Naive thymus-derived CD8-positive, alpha-beta T cell (primary cell): ENCODE measurements at places on chromosomes 13 and 19. TPM values are rescaled to one million over a fixed set of nuclear protein-coding genes. Genes with fewer than 3 reads are reported as not detected.

- peaks cover 22% of the 10 kb centered on the region for H3K4me1 ChIP-seq
- H3K27ac ChIP-seq: no peak overlapping the region
- H3K36me3 ChIP-seq: peaks cover 61% of the 10 kb centered on the region
- H3K4me3 ChIP-seq: no peak overlapping the region
- no peaks in the 10 kb centered on the region for H3K27me3 ChIP-seq
Measured at GRCh38 chr13:51793570-51794271, 10.2 kb downstream of the DHRS12 start.

GRCh38 chr19:30669329-30670010 is 297.3 kb downstream of the ZNF536 start:
- no peaks in the 10 kb centered on the region for H3K4me1 ChIP-seq
- H3K4me3 ChIP-seq: no peak overlapping the region
- no peak overlapping the region for H3K27ac ChIP-seq

GRCh38 chr19:4229179-4229931 is at the start of gene EBI3:
Gene EBI3 (plus strand): TSS chr19:4229523. CDS start chr19:4229551, 28 bp downstream.
- DNase-seq: no peak
- no peaks in the 10 kb centered on the region for H3K36me3 ChIP-seq
- no peak within 1 kb of the TSS for H3K4me3 ChIP-seq

The ZNF649 gene
- total RNA-seq: 39.1 TPM

The CCDC194 gene
- 3.4 TPM for total RNA-seq

The ZNF841 gene
- total RNA-seq: 39.4 TPM
